Aorta (tissue), 5 donors: ENCODE measurements at places on chromosomes 16 and 17. TPM values are rescaled to one million over a fixed set of nuclear protein-coding genes. Genes with fewer than 3 reads are reported as not detected.

DNA sequence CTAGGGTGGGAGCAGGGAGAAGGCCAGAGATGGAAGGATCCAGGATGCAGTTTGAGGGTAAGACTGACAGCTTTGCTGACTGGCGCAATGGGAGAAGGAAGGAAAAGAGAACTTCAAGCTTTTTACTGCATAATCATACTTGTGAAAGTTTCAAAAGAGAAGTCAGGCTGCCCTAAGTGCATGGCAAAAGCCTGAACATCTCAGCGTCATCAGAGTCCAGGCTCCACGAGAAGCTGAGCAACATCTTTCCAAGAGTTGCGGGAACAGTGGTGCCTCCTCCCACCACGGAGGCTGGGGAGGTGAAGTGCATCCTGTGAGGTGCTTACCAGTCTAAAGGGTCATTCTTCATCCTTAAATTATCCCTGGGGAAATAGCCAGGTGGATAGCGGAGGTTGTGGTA is 26.9 kb upstream of the SLC38A8 start:
- no peak overlapping the region for H3K27ac ChIP-seq
- H3K27me3 ChIP-seq = no peaks in the 10 kb centered on the region
- H3K4me3 ChIP-seq = no peak overlapping the region

The RAMP2 gene
- total RNA-seq = 27.1 TPM

DNA sequence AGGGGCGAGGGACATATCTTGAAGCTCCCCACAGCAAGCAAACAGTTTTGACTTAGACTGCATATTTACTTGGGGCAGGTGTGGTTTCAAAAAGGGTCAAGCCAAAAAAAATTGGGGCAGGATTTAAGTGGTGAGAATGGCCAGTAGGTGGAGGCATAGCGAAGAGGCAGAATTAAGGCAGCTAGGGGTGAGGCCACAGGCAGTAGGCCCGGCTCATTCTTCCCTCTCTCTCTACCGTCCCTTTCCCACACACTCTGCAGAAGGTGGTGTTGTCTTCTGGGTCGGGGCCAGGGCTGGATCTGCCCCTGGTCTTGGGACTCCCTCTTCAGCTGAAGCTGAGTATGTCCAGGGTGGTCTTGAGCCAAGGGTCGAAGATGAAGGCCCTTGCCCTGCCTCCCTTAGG is 2.6 kb downstream of the SHBG start:
- H3K4me3 ChIP-seq = no peak overlapping the region
- DNase-seq = no peak
- H3K27me3 ChIP-seq = no peaks in the 10 kb centered on the region
- H3K27ac ChIP-seq = no peak overlapping the region

The DNAI2 gene
- total RNA-seq = not detected

- no peak for DNase-seq
- no peaks in the 10 kb centered on the region for H3K27me3 ChIP-seq
- H3K27ac ChIP-seq = no peak overlapping the region
- H3K4me3 ChIP-seq = no peak overlapping the region
- H3K36me3 ChIP-seq = no peaks in the 10 kb centered on the region
- no peaks in the 10 kb centered on the region for H3K4me1 ChIP-seq
These were observed 2.3 kb downstream of the TOP2A start for GRCh38 chr17:40415390-40415789.

DNA sequence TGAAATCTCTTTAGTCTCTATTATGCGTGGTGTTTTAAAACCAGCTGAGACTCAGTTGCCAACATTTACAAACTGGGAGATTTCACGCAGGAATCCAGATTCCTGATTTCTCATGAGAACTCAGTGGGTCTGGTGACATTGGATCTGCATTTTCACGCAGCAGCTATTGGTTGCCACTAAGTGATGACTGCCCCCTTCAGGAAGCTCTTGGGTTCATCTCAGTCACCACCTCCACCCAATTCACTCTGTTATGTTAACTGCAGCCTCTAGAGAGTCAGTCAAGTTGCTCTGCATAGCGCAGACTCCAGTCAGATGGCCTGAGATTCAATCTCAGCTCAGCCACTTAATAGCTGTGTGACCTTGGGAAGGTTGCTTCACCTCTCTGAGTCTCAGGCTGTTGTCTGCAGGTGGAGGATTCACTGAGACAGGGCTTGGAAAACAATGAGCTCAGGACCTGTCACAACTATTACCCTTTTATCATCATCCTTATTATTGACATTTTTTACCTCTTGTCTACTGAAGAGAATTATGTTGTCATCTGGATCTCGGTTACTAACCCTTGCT is 6.4 kb downstream of the SHISA9 start:
- H3K36me3 ChIP-seq = no peaks in the 10 kb centered on the region
- no peak overlapping the region for H3K27ac ChIP-seq
- no peak overlapping the region for H3K4me3 ChIP-seq
- H3K4me1 ChIP-seq = no peaks in the 10 kb centered on the region

- no peak overlapping the region for H3K27ac ChIP-seq
- DNase-seq = no peak
- no peaks in the 10 kb centered on the region for H3K36me3 ChIP-seq
These were observed 69.2 kb downstream of the MAP2K4 start for GRCh38 chr17:12089809-12090384.

The SLC35G6 gene
- not detected for total RNA-seq

GRCh38 chr17:29048440-29049368 is 5.8 kb downstream of the PIPOX start:
- no peaks in the 10 kb centered on the region for H3K4me1 ChIP-seq
- H3K4me3 ChIP-seq = no peak overlapping the region
- no peaks in the 10 kb centered on the region for H3K27me3 ChIP-seq
- no peak overlapping the region for H3K27ac ChIP-seq
- no peak for DNase-seq

The CMTM3 gene
- total RNA-seq = 24.9 TPM

GRCh38 chr16:13435415-13435814 is 484.5 kb upstream of the ERCC4 start:
- H3K4me1 ChIP-seq = no peaks in the 10 kb centered on the region
- no peaks in the 10 kb centered on the region for H3K36me3 ChIP-seq
- H3K27ac ChIP-seq = no peak overlapping the region
- no peaks in the 10 kb centered on the region for H3K27me3 ChIP-seq
- H3K4me3 ChIP-seq = no peak overlapping the region
- no peak for DNase-seq

The MYO15B gene
- total RNA-seq = 279 TPM

GRCh38 chr16:8355675-8356074 is 234.6 kb downstream of the TMEM114 start:
- no peak for DNase-seq
- H3K4me1 ChIP-seq = no peaks in the 10 kb centered on the region
- H3K27ac ChIP-seq = no peak overlapping the region
- no peak overlapping the region for H3K4me3 ChIP-seq

The ZG16B gene
- 0.48 TPM for total RNA-seq

- H3K4me1 ChIP-seq = no peaks in the 10 kb centered on the region
- no peak overlapping the region for H3K27ac ChIP-seq
- H3K4me3 ChIP-seq = no peak overlapping the region
These were observed 123.0 kb downstream of the CHD9NB start for GRCh38 chr16:52929478-52930400.

- no peaks in the 10 kb centered on the region for H3K4me1 ChIP-seq
- H3K4me3 ChIP-seq = no peak overlapping the region
- H3K27ac ChIP-seq = no peak overlapping the region
These were observed 13.9 kb upstream of the NCBP3 start for GRCh38 chr17:3859940-3860339.

GRCh38 chr16:4550591-4550990 is 5.5 kb upstream of the C16orf96 start:
- no peak overlapping the region for H3K27ac ChIP-seq
- H3K4me1 ChIP-seq = no peaks in the 10 kb centered on the region
- no peaks in the 10 kb centered on the region for H3K27me3 ChIP-seq

The ST6GALNAC2 gene
- total RNA-seq = 2.5 TPM

The LRRC37A2 gene
- 15.7 TPM for total RNA-seq

DNA sequence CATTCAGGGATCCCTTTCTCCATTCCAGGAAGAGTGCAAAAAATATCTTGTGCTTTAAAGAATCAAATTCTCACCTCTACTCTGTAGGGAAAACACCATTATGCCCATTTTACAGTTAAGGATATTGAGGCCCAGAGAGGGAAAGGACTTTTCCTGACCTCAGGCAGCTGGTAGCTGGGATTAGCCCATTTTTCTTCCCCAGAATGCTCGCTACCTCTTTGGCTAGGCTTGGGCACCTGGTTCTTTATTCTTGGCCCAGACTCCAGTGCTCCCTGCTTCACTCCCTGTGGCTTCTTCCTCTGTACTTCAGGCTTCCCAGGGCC is 45.7 kb downstream of the MEOX1 start:
- H3K27me3 ChIP-seq = no peaks in the 10 kb centered on the region
- DNase-seq = no peak
- no peaks in the 10 kb centered on the region for H3K36me3 ChIP-seq
- no peak overlapping the region for H3K27ac ChIP-seq
- H3K4me3 ChIP-seq = no peak overlapping the region
- H3K4me1 ChIP-seq = no peaks in the 10 kb centered on the region

The CD300LB gene
- total RNA-seq = 1.3 TPM

The MAP2K6 gene
- 6.4 TPM for total RNA-seq

DNA sequence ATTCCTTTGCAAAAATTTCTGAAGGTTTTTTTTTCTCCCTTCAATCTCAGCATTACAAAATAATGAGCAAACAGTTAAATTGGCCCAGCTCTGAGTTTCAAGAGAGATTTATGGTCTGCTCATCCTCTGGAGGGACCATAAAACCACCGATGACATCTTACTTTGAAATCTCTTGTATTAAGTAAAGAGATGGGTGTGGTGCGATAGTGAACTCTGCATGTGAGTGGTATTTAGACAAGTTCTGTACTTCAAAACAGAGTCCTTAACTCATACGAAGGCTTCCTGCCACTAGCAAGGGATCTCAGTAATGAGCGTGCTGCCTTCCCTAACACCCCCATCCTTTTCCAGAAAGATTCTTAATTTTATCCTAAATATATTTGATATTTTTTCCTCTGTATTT is 2.1 kb downstream of the FAM20A start:
- DNase-seq = no peak
- no peaks in the 10 kb centered on the region for H3K36me3 ChIP-seq
- no peak overlapping the region for H3K27ac ChIP-seq
- H3K27me3 ChIP-seq = no peaks in the 10 kb centered on the region
- no peaks in the 10 kb centered on the region for H3K4me1 ChIP-seq

- DNase-seq = no peak
- no peaks in the 10 kb centered on the region for H3K27me3 ChIP-seq
- H3K4me3 ChIP-seq = peak overlapping the region; percentile 21
- no peaks in the 10 kb centered on the region for H3K4me1 ChIP-seq
These were observed 13.7 kb downstream of the HOXB4 start for GRCh38 chr17:48564188-48565021.

DNA sequence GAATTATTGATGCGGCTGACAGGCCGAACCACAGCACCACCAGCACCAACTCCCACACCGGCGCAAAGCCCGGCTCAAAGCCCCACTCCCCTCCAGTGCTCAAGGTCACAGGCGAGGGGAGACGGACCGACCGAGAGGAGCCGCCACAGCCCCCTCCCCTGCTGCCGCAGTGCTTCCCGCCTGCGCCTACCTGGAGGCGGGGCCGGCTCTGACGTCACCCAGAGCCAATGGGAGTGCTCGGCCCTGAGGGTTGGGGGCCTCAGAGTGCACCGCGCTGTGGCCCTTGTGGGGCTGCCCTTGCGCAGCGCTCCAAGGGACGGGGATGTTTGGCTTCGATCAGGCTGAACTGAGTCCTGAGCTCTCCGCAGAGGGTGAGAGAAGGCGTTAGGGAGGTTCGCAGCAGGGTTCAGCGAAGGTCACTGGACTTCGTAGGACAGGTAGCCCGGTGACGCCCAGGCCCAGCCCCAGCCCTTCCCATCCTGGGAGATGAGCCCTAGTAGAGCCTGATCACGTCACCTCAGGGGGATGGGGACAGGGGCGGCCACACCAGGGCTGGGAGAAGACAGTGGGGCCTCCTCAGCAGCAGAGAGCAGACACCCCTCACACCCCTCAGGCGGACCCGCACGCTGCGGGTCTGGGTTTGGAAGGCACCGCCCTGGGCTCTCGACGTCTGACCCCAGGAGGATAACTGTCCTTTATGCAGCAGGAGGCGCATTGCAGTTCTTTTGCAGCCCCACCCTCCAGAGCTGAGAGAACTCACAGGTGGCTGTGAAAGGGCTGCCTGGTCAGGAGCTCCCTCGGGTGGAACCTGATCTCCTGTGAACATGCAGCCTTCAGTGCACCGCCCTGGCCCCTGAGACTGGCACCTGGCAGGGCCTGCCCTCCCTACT is 1.5 kb downstream of the NDRG4 start:
- no peaks in the 10 kb centered on the region for H3K27me3 ChIP-seq
- no peak overlapping the region for H3K4me3 ChIP-seq
- no peaks in the 10 kb centered on the region for H3K36me3 ChIP-seq
- no peak overlapping the region for H3K27ac ChIP-seq
- H3K4me1 ChIP-seq = no peaks in the 10 kb centered on the region

The HSF5 gene
- not detected for total RNA-seq

The ZDHHC7 gene
- 57.0 TPM for total RNA-seq

The C16orf54 gene
- 2.6 TPM for total RNA-seq

The MEIOC gene
- not detected for total RNA-seq

GRCh38 chr16:27381974-27382855 is 19.8 kb upstream of the IL21R start:
- no peaks in the 10 kb centered on the region for H3K27me3 ChIP-seq
- H3K27ac ChIP-seq = no peak overlapping the region
- H3K36me3 ChIP-seq = no peaks in the 10 kb centered on the region
- peak; percentile 17 for DNase-seq
- no peaks in the 10 kb centered on the region for H3K4me1 ChIP-seq

GRCh38 chr16:68379472-68380347 is 68.6 kb downstream of the SMPD3 start:
- H3K36me3 ChIP-seq = no peaks in the 10 kb centered on the region
- H3K27ac ChIP-seq = no peak overlapping the region
- peak; percentile 34 for DNase-seq
- H3K27me3 ChIP-seq = no peaks in the 10 kb centered on the region

DNA sequence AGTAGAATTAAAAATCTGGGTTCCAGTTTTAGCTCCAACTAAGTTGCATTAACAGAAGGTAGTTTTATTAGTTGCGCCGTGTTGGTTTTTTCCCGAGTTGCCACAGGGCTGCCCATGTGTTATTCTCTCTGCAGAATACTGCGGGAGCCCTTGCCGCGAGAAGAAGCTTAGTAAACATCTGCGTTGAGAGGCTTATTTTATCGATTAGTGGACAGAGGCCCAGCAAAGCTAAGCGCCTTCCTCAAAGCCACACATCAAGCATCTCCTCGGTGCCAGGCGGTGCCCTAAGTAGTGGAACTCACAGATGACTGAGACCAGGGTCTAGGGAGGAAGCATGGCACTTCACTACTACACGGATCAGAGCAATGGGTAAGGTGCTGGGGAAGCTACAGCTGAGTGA is 212.3 kb upstream of the IRX5 start:
- DNase-seq = no peak
- H3K4me1 ChIP-seq = no peaks in the 10 kb centered on the region
- no peaks in the 10 kb centered on the region for H3K27me3 ChIP-seq
- H3K36me3 ChIP-seq = no peaks in the 10 kb centered on the region
- H3K27ac ChIP-seq = no peak overlapping the region

The PTGES3L gene
- total RNA-seq = 2.5 TPM

GRCh38 chr17:48174833-48175523 is 67.4 kb downstream of the SNX11 start:
- no peaks in the 10 kb centered on the region for H3K27me3 ChIP-seq
- H3K4me1 ChIP-seq = no peaks in the 10 kb centered on the region
- no peaks in the 10 kb centered on the region for H3K36me3 ChIP-seq
- no peak overlapping the region for H3K4me3 ChIP-seq
- H3K27ac ChIP-seq = no peak overlapping the region
